Activated naive CD4-positive, alpha-beta T cell treated with anti-CD3 and anti-CD28 coated beads, Interleukin-2, amount 10 ng/mL, durations not matched to agents 7 days and 5 days (primary cell): ENCODE measurements at places on chromosomes 11 and 22.

DNA sequence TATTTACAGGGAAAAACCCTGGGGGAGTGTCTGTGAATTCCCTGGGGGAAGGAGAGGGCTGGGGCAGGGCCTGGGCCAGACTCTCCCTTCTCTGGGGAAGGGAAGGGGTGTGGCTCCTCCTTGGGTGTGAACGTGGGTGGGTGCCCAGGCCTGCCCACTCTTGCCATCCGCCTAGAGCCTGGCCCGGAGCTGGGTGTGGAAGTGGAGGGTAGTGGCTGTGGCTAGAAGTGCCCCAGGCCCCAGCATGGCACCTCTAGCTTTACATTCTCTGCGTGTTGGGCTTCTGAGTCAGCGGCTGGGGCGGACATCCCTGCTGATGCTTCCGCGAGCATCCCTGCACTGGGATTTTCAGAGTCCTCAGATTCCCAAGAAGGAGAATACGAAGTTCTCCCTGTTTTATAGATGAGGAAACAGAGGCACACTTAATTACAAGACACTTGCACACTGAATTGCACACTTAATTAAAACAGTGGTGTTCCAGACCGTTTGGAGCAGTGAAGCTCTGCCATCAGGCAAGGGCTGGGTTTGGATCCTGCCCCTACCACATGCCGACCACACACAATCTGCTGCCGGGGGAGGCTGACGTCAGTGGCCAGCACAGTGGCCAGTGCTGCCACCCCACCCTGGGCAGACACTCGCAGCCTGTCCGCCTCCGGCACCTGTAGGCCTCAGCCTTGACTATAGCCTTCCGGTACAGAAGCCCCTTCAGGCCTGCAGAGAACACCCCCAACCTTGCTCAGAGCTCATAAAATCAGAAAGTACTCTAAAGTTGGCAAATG is 7.6 kb downstream of the BAD start:
- no peak for DNase-seq

DNA sequence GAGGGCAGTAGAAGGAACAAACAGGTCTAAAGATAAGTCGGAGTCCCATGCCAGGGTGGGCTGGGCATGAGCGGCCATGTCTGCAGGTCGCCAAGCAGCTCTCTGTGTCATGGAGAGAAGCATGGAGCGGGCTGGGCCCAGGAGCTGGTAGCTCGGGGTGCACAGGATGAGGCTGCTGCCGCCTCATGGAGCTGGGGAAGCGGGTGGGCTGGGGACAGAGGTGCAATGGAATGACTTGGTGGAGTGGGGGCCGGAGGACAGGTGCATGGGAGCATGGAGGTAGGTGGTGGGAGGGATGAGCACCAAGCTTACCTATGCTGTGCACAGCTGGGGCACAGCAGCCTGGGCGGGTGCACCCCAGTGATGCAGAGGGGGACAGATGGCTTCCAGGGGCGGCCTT is 3.6 kb downstream of the NRXN2 start:
- no peak for DNase-seq

GRCh38 chr11:128299132-128299726 is 288.1 kb downstream of the ETS1 start:
- DNase-seq: no peak

GRCh38 chr11:75076671-75077070 is 20.0 kb downstream of the OR2AT4 start:
- DNase-seq: no peak

DNA sequence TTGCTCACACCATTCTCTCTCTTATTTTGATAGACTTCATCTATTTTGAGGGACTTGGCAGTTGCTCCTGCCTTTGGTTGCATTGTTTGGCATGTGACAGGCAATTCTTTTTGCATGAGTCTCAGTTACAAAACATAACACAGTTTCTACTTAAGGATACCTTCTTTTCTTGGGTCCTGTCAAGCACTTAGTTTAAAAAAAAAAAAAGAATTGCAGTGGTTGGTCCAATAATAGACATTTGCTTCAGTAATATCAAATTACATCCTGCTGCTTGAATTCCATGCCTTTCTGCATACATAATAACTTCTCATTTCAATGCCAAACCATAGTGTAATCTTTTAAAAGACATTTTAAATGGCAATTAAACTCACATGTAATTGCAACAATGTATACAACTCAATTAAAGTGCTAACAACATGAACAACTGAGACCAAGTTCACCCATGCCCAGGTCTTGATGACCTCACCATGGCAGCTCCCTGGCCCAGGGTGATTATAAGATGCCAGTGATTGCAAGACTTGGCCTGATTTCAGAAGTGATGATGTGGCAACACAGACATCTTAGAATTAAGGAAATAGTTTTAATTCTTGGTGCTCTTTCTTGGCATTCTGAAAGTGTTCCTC is 32.2 kb upstream of the PLET1 start:
- DNase-seq: no peak

- no peak for DNase-seq
These were observed 152.8 kb downstream of the NCAM1 start for GRCh38 chr11:113113801-113114704.

DNA sequence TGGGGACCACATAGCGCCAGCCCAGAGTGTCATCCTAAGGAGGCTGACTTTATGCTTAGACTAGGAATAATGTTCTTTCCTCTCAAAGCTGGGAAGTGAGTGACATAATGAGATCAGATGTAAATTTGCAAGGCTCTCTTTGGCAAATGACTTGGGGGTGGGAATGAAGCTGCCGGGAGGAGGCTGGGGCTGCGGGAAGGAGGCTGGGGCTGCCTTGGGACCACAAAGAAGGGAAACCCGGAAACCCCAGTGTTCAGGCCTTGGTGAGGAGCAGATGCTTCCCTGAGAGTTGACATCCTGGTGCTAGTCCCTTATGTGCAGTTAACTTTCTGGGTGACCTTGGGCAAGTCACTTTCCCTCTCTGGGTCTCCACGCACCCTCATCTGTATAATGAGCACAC is 182.0 kb downstream of the CHST1 start:
- no peak for DNase-seq

DNA sequence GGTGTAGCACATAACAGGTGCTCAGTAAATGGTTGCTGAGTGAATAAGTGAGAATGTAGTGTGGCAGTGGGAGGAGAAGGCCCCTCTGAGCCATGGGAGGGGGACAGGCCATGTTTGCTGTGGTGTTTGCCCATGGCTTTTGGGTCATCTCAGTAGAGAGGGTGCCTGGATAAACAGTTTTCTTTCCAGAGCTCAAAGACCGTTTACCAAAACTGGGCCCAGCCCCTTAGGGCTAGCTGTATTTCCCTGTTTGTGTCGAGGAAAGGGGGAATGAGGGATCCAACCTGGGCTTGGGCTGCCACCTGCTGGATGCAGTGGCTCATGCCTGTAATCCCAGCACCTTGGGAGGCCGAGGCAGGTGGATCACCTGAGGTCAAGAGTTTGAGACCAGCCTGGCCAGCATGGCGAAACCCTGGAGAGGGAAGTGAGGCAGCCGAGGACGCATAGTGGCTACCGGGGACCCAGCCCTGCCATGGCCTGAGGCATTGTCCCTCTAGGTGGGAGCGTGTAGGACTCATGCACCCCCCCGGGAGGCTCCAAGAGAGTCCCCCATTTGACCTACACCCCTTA is 8.7 kb upstream of the LTO1 start:
- DNase-seq: no peak

- DNase-seq: no peak
These were observed 135.8 kb downstream of the SNX19 start for GRCh38 chr11:130780437-130780836.

DNA sequence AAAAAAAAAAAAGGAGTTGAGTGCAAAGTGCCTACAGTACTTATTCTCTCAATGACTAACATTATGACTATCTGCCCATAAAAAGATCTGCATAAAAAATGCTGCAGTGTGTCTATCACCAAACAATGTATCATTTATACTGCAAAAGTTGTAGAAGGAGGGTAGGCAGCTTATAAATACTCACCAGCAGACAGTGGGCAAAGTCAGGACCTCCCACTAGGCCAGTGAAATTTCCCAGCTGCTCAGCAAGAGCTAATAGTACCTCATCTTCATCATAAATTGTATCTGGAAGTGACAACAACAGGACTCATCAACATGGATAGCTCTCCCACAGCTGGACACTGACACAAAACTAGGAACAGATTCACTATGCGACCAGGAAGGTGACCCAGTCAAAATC is 1.6 kb downstream of the PPP2R1B start:
- DNase-seq: no peak

DNA sequence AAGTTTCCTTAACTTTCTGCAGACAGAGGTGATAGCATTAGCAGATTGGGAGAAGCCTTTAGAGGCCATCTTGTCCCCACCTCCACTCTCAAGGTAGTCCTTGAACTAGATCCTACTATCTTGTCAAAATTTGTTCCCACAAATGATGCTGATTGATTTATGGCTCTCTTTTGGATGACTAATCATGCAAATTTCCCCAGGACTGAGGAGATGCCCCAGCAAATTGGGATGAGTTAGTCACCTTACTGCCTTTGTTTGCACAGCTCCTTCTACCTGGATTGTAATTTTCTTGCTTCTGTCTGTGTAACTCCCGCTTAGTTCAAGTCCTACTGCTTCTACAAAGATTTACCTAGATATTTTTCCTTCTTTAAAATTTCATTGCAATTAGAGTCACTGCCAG is 391.4 kb upstream of the CADM1 start:
- no peak for DNase-seq

GRCh38 chr11:93005239-93005638 is 35.8 kb downstream of the MTNR1B start:
- DNase-seq: no peak

DNA sequence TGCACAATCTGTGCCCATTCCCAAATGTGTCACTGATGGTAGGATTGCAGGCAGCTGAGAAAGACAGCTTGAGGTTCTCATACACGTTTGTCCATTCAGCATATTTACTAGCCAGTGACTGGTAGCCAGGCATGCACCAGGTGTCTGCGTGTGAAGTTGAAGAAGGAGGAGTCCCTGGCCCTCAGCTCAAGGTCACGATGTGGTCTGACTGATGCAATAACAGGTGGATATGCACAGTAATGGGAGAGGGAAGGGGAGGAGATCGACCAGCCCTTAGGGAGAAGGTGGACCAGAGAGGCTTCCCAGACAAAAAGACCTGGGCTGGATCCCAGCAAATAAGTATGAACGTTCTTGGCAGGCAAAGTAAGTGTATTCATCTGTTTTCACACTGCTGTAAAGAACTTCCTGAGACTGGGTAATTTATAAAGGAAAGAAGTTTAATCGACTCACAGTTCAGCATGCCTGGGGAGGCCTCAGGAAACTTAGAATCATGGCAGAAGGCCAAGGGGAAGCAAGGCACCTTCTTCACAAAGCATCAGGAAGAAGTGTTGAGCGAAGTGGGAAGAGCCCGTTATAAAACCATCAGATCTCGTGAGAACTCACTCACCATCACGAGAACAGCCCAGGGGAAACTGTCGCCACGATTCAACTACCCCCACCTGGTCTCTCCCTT is 96.0 kb downstream of the MN1 start:
- DNase-seq: no peak

DNA sequence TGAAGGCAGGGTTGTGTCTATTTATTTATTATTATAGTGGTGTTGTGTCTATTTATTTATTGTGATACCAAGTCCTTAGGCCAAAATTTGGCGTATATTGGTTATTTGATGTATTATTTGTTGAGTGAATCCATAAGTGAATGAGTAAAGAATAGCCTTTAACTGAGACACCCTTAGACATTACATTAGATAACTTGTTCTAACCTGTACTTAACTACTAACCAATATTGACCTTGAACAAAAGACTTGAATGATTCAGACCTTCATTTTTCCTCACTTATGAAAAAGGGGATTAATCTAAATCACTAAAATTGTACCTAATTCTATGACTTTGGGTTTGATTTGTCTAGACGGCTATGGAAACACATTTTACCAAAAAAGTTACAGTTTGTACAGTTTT is 370.5 kb downstream of the JRKL start:
- no peak for DNase-seq

GRCh38 chr22:40518840-40519239 is 117.7 kb downstream of the MRTFA start:
- DNase-seq: no peak

GRCh38 chr11:19110295-19110694 is 6.7 kb upstream of the ZDHHC13 start:
- DNase-seq: no peak

DNA sequence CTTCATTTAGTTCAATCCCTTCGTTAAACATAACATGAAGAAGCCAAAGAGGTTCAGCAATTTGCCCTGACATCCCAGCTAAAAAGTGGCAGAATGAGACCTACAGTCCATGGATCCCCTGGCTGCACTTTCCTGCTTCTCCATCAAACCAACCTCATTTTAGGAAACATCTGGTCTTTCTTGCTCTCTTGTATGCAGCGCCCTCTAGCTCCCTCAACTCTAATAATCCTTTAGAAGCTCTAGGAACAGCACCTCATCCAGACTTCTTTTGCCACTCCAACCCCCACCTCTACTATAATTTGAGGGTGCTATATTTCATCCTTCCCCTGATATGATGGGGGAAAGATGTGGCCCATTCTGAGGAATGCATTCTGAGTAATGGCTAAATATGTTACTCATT is 7.4 kb downstream of the CNTF start:
- peak; percentile 26 for DNase-seq

GRCh38 chr11:43908191-43908590 is 27.6 kb downstream of the ALKBH3 start:
- no peak for DNase-seq

DNA sequence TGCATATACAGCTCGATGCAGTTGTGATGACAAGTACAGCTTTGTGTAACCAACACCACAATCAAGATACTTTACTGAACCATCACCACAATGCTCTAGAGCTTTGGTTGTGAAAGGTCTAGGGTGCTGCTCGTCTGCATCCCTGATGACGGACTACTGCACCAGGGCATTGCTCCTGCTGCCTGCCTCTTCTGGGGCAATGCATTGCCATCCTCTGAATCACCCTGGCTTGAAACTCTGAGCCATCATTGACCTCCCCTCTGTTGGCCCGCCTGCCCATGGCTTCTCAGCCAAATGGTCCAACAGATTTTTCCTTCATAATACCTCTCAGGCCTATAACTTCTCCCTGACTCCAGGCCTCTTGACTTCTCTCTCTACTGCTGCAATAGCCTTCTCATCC is 77.4 kb upstream of the CSNK2A3 start:
- no peak for DNase-seq
